ENCODE measurements at places on chromosomes 7 and 10. TPM values are rescaled to one million over a fixed set of nuclear protein-coding genes. Genes with fewer than 3 reads are reported as not detected.

DNA sequence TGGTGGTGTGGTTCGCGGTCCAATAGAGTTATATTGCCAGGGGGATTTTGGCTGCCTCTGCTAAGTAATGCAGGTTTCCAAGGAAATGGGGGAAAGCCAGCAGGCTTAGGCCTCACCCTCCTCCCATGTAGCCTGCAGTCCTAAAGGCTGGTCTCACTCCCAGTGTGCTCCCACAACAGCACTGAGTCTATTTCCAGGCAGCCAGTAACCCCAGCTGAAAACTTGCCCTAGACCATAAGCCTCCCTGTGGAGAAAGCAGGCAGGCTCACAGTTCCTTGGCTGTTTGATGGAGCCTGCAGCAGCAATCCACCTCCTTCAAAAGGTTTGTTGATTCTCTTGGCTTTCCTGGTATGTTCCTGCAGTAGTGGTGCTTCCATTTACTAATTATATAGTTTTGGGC lies 220.0 kb upstream of the ZNF804B start:
- no peaks in the 10 kb centered on the region for H3K4me1 ChIP-seq
- DNase-seq: no peak
- no peaks in the 10 kb centered on the region for H3K36me3 ChIP-seq
- H3K27me3 ChIP-seq: no peaks in the 10 kb centered on the region
- H3K4me3 ChIP-seq: no peak overlapping the region

DNA sequence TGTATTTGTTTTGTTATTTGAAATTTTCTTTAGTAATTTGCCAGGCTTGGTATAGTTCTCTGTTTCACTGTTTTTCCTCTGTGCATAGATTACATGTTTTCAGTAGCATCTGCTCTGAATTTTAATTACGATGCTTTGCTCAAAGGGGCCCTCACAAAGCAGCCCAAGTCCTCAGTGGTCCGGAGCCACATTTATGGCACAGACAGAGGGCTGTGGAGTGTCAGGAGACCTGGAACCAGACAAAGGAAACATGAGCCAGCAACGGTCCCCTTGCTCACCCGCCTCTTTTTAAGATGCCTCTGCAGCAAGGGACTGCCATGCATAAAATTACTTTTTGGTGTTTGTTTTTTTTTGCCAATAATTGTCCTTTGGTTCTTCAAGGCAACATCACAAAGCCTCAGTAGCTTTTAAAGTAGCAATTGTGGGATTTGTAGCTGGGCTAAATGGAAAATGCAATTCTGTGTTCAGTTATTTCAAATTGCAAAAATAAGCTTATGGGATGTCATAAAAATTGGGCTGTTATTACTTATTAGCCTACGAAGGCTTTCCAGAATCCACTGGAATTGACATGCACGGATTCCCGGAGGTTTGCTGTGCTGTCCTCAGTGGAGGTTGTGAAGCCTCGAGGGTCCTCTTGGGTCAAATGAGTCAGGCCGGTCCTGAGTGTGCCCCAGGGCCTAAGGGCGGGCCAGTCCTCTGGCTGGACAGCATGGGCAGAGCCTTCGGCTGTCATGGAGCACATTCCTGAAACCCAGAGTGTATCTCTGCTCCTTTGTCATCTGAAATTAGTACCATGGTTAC lies 422.8 kb downstream of the GLRX3 start:
- H3K27ac ChIP-seq: no peak overlapping the region
- no peak overlapping the region for H3K4me3 ChIP-seq
- no peaks in the 10 kb centered on the region for H3K4me1 ChIP-seq
- no peaks in the 10 kb centered on the region for H3K36me3 ChIP-seq

- no peaks in the 10 kb centered on the region for H3K4me1 ChIP-seq
- H3K27ac ChIP-seq: no peak overlapping the region
- no peak for DNase-seq
- H3K36me3 ChIP-seq: no peaks in the 10 kb centered on the region
- no peak overlapping the region for H3K4me3 ChIP-seq
Measured at GRCh38 chr7:144762853-144763252, 73.0 kb downstream of the TPK1 start.

DNA sequence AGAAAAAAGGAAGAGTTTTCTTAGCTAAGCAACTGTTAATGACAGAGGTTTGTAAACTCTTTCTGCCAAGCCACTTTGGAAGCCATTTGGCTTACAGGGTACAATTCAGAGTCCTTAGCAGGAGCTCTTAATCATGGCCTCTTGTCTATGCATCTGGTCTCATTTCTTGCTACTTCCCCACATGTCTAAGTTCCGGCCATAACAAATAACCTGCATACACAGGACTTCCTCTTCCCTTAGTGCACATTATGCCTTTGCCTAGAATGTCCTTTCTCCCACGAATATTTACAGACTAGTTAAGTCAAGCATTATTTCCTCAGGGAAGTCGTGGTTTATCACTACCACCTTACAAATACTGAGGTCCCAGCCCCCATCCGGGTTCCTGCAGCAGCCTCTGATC lies 8.6 kb upstream of the UPF2 start:
- H3K4me3 ChIP-seq: no peak overlapping the region
- peaks cover 33% of the 10 kb centered on the region for H3K4me1 ChIP-seq
- no peaks in the 10 kb centered on the region for H3K27me3 ChIP-seq
- H3K27ac ChIP-seq: no peak overlapping the region
- H3K36me3 ChIP-seq: no peaks in the 10 kb centered on the region
- no peak for DNase-seq

GRCh38 chr7:105800442-105800841 lies 76.0 kb downstream of the ATXN7L1 start:
- H3K4me1 ChIP-seq: peaks cover 29% of the 10 kb centered on the region
- H3K4me3 ChIP-seq: no peak overlapping the region
- no peaks in the 10 kb centered on the region for H3K27me3 ChIP-seq
- no peak for DNase-seq
- H3K27ac ChIP-seq: no peak overlapping the region

DNA sequence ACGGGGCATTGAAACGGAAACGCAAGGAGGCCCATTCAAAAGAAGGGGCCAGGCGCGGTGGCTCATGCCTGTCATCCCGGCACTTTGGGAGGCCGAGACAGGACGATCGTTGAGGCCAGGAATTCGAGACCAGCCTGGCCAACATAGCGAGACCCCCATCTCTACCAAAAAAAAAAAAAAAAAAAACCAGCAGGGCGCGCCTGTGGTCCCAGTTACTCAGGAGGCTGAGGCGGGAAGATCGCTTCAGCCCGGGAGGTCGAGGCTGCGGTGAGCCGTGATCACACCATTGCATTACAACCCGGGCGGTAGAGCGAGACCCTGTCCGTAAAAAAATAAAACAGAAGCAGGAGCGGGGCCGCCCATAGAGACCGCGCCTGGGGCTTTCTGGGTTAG lies 396 bp downstream of the PSMG3 start:
- DNase-seq: no peak
- peaks cover 14% of the 10 kb centered on the region for H3K36me3 ChIP-seq
- H3K27me3 ChIP-seq: no peaks in the 10 kb centered on the region
- peak overlapping the region; percentile 63 for H3K27ac ChIP-seq

The SPDYE11 gene
- not detected for total RNA-seq

The TMEM229A gene
- total RNA-seq: not detected

The GPNMB gene
- 1.6 TPM for total RNA-seq
